ENCODE measurements at places on chromosomes 5 and 9.

DNA sequence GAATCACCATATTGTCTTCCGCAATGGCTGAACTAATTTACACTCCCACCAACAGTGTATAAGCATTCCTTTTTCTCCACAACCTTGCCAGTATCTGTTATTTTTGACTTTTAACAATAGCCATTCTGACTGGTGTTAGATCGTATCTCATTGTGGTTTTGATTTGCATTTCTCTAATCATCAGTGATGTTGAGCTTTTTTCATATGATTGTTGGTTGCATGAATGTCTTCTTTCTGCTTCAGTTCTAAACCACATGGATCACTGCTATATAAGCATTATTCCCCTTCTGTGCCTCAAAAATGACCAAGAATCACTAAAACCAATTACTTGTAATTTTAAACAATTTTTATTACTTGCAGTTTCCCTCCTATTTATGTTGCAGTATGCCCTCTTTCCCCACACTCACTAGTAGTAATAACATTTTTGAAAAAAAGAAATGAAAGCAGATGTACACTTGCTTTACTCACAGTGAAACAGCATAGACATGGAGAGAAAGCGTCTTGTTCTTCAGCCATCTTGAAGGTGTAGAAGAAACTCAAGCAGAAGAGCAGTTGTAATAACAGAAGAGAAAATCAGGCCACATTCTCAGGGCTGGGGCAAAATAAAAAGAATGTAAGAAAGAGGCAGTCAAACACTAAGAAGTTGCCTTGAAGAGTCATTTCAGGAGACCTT is 4.5 kb upstream of the TMEM252 start:
- no peaks in the 10 kb centered on the region for H3K36me3 ChIP-seq
- no peaks in the 10 kb centered on the region for H3K27me3 ChIP-seq
- no peak overlapping the region for H3K4me3 ChIP-seq
- no peak for DNase-seq
- no peak overlapping the region for H3K27ac ChIP-seq

DNA sequence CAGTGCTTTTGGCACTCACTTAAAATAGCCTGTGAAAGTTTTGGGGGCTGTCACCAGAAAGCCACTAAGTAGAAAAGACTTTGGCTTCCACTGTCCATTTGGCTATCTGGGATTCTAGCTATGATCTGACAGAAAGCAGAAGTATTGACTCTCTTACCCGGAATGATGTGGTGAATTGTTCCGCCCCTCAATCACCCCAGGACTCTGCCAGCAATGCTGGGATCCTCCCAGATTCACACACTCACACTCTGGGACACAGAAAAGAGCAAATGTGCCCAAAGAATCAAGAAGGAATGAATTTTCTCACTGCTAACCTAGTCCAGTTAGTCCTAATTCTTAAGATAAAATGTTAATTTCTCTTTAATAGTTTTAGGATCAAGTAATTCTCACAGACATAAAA is 576.9 kb downstream of the BNC2 start:
- no peak for DNase-seq
- no peak overlapping the region for H3K27ac ChIP-seq
- H3K27me3 ChIP-seq, result no peaks in the 10 kb centered on the region
- no peaks in the 10 kb centered on the region for H3K36me3 ChIP-seq
- no peaks in the 10 kb centered on the region for H3K4me1 ChIP-seq

DNA sequence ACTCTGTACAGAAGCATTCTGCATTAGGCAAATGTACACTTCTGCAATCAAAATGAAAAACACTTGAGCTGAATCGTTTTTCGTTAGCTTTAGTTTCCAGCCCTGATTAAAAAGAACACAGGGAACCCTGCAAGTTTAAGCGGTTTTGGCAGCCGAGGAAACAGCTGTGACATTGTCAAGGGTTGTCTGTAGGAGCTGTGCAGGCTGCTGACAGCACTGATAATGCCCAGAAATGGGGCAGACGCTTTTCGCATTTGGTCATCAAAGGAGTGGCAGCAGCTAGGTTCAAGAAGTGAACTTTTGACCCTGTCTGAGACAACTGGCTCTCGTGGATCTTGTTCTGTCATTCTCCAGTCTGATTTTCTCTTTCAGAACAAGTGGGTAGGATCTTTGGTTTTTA is 165.6 kb upstream of the CCDC152 start:
- H3K4me3 ChIP-seq, result no peak overlapping the region
- H3K36me3 ChIP-seq, result no peaks in the 10 kb centered on the region
- no peaks in the 10 kb centered on the region for H3K27me3 ChIP-seq
- H3K4me1 ChIP-seq, result no peaks in the 10 kb centered on the region

DNA sequence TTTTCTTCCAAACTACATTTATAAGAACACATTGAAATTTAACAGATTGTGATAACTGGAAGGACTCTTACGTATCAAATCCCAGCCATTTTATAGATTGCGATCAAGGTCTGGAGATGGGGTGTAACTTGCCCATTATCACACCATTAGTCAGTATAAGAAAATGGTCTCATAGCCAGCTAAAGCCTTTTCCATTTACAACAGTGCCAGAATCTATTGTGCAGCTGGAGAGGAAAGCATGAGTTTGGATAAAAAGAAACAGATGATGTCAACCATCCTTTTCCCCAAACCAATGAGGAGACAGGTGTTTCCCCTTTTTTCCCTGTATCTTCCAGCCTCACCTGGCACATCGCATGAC is 658.8 kb downstream of the ACTL7B start:
- no peaks in the 10 kb centered on the region for H3K36me3 ChIP-seq
- no peak overlapping the region for H3K4me3 ChIP-seq
- H3K27me3 ChIP-seq, result no peaks in the 10 kb centered on the region
- DNase-seq, result no peak

GRCh38 chr9:137960496-137960895 is 82.9 kb downstream of the CACNA1B start:
- no peak overlapping the region for H3K27ac ChIP-seq
- H3K36me3 ChIP-seq, result no peaks in the 10 kb centered on the region
- H3K4me1 ChIP-seq, result no peaks in the 10 kb centered on the region
- H3K27me3 ChIP-seq, result no peaks in the 10 kb centered on the region
- no peak overlapping the region for H3K4me3 ChIP-seq

DNA sequence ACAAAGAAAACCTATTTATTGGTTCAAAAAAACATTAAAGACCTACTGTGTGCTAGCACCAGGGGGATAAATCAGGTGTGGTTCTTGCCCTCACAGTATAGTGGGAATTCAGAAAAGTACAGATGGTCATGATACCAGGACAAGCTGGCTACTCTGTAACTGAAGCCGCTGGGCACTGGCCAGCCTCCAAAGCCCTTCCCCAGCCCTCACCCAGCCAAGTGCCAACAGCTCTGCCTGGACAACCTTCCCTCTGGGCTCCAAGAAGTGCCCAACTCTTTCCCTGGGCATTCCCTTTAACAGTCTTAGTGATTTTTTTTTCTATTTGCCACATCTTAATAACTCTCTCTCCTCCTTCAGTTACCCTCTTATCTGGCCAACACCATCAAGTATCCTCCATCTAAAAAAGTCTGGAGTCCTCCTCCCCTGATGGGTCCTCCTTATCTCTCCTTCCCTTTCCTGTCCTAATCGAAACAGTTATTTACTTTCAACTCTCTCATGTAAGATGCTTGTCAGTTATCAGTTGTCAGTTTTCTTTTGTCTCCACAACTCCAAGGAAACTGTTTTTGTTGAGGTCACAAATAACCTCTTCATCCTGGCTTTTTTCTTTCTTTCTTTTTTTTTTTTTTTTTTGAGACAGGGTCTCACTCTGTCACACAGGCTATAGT is 13.3 kb upstream of the SEPTIN8 start:
- H3K27ac ChIP-seq, result no peak overlapping the region
- no peak overlapping the region for H3K4me3 ChIP-seq
- no peak for DNase-seq
- no peaks in the 10 kb centered on the region for H3K36me3 ChIP-seq

DNA sequence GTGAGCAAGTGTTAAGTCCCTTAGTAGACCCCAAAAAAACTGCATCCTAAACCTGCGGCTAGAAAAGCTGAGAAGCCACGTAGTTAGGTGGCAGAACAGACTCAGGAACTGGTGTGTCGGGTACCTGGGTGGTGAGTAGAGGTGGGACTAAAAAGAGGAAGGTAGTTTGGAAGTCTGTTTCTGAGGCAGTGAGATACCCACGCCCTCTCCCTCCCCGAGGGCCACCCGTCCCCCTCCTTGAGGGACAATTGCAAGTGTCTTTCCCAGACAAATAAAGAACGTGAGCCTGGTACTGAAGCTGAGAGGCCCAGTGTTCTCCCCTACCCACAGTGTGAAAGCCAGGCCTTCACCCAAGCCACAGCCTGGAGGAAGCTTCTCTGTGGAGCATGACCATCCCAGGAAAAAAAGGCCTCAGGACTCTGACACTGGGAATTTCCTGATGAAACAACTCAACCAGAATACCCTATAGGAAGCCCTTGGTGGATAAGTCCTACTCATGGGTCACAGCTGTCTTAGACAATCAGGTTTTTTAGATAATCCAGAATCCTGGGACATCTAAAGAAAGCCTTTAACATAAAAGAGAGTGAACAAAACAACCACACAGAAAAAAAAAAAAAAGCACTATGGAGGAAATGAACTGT is 7.0 kb upstream of the CD74 start:
- H3K27me3 ChIP-seq, result no peaks in the 10 kb centered on the region
- no peak overlapping the region for H3K4me3 ChIP-seq
- no peak overlapping the region for H3K27ac ChIP-seq
- no peaks in the 10 kb centered on the region for H3K4me1 ChIP-seq
- no peaks in the 10 kb centered on the region for H3K36me3 ChIP-seq
- no peak for DNase-seq

GRCh38 chr5:111639912-111640311 is 117.1 kb downstream of the NREP start:
- no peak overlapping the region for H3K27ac ChIP-seq
- H3K36me3 ChIP-seq, result no peaks in the 10 kb centered on the region
- no peaks in the 10 kb centered on the region for H3K4me1 ChIP-seq
- no peak for DNase-seq
- no peaks in the 10 kb centered on the region for H3K27me3 ChIP-seq

DNA sequence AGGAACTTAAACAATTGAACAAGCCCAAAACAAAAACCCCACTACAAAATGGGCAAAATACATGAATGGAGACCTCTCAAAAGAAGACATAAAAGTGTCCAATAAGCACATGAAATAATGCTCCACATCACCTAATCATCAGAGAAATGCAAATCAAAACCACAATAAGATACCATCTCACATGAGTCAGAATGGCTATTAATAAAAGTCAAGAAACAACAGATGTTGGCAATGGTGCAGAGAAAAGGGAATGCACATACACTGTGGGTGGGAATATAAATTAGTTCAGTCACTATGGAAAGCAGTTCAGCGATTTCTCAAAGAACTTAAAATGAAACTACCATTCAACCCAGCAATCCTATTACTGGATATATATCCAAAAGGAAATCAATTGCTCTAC is 337.4 kb upstream of the GRIA1 start:
- H3K27ac ChIP-seq, result no peak overlapping the region
- no peak overlapping the region for H3K4me3 ChIP-seq
- peaks cover 4% of the 10 kb centered on the region for H3K4me1 ChIP-seq
- H3K27me3 ChIP-seq, result no peaks in the 10 kb centered on the region
- no peaks in the 10 kb centered on the region for H3K36me3 ChIP-seq
- DNase-seq, result peak; percentile 91

DNA sequence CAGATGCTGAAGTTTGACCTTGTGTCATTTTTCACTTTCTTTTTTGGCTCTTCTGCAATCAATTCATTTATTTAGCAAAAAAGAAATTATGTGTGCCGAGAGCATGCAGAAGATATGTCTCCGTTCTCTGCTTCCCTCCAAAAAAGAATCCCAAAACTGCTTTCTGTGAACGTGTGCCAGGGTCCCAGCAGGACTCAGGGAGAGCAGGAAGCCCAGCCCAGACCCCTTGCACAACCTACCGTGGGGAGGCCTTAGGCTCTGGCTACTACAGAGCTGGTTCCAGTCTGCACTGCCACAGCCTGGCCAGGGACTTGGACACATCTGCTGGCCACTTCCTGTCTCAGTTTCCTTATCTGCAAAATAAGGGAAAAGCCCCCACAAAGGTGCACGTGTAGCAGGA is 2.4 kb downstream of the FGFR4 start:
- H3K4me1 ChIP-seq, result peaks cover 17% of the 10 kb centered on the region
- H3K36me3 ChIP-seq, result peaks cover 2% of the 10 kb centered on the region
- peak; percentile 46 for DNase-seq

DNA sequence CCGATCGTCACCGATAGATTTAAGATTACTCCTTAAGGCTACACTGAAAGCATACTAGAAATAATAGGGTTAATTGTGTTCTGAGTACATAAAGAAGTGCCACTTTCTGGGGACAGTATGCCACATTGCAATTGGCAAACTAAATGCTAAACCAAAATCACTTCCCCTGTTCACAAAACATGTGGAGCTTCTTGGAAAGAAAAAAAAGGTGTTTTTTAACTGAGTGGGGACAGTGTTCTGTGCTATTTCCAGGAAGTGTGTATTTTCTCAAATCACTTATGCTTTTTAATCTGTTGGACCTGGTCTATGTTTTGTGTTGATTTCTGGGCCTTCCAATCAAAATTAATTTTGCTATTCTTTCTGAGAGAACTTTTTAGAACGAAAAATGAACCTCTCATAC is 149.3 kb upstream of the MPDZ start:
- no peak overlapping the region for H3K27ac ChIP-seq
- no peak for DNase-seq
- no peaks in the 10 kb centered on the region for H3K4me1 ChIP-seq
- H3K27me3 ChIP-seq, result no peaks in the 10 kb centered on the region

DNA sequence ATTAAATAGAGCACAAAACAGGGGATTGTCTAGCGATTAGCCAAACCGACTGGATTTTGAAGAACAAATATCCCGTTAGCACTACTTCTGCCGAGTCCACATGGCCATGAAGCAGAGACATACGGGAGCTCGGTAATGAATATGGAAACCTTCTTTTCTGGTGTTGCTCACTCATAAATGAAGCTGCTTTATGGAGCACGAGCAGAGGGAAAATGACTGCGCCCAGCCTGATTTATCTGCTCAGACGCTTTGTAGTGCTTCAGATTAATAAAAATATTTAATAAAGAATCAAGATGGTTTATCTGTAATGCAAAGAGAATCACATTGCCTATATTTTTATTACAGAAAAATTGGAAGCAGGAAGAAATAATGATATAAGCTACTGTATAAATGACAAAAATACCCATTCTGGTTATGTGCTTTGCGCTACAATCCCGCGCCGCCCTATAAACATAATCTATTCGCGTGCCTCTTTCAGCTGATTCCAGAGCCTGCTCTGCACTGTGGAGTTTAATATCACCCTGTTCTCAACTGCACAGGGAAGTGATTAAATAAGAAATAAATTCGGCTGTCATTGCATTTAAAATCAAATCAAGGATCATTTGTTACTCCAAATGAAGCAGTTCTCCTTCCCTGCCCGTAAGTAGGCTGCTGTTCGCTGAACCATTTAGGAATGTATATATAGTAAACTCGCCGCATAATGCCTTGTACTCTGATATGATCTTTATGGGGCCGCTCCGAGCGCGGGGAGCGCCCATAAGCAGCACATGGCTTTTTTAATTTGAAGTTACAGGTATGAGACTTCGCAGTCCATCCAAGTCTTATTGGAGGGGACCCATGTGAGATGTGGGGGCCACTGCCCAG is 22.3 kb upstream of the UBAC1 start:
- peaks cover 7% of the 10 kb centered on the region for H3K27me3 ChIP-seq
- H3K4me3 ChIP-seq, result no peak overlapping the region
- no peak for DNase-seq
- H3K27ac ChIP-seq, result no peak overlapping the region
- H3K4me1 ChIP-seq, result no peaks in the 10 kb centered on the region

- no peaks in the 10 kb centered on the region for H3K36me3 ChIP-seq
- no peak overlapping the region for H3K4me3 ChIP-seq
- DNase-seq, result peak; percentile 55
- no peak overlapping the region for H3K27ac ChIP-seq
Observed at GRCh38 chr5:54611290-54611951, 93.9 kb downstream of the SNX18 start.
